ENCODE measurements at places on chromosomes 5 and 9.
A peak's percentile ranks its signal among the peaks of the same experiment; 100 is the strongest.

DNA sequence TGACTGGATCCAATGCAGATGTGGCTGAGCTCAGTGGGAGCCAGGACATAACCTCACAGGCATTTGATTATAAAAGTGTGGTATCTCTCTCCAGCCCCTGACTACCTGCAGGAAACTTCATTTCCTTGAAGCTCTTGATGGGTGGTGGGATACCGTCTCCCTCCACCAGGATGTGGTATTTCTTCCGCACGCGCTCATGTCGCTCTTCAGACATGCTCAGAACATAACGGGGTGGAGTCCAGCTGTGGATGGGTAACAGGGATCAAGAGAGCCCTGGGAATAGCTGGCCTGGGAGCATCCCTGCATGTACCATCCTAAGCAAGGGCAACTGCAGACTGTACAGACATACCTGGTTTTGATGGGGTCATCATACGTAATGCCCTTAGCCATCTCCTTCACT, 1.2 kb downstream of the DDX41 start:
- DNase-seq: no peak

- DNase-seq: peak; percentile 18
Observed at GRCh38 chr5:75335952-75336614, 937 bp upstream of the HMGCR start.

GRCh38 chr9:91379426-91379825, 17.7 kb upstream of the AUH start:
- DNase-seq: no peak

DNA sequence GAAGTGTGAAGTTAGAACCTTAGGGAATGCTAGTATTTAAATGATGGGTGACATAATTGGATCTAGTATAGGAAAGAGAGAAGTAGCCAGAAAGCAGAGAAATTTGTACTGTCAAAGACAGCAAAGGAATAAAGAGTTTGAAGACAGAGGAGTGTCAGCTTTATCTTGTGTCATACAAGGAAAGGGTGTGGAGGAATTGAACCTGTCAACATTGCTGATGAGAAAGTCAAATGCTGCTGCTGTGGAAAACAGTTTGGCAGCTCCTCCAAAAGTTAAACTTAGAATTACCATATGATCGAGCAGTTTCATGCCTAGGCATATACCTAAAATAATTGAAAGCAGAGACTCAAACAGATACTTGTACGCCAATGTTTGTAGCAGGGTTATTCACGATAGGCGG, 63.7 kb downstream of the DENND4C start:
- no peak for DNase-seq

GRCh38 chr5:146079695-146080373, 25.5 kb downstream of the PLAC8L1 start:
- DNase-seq: no peak

GRCh38 chr5:57298295-57298984, 124.6 kb downstream of the GPBP1 start:
- peak; percentile 65 for DNase-seq

- DNase-seq: no peak
Observed at GRCh38 chr5:76470976-76471375, 67.9 kb downstream of the IQGAP2 start.

GRCh38 chr9:121599872-121600585, 51.4 kb upstream of the DAB2IP start:
- no peak for DNase-seq

GRCh38 chr9:94655739-94656138, 16.4 kb upstream of the FBP1 start:
- DNase-seq: no peak

GRCh38 chr9:37455884-37456647, 9.2 kb downstream of the ZBTB5 start:
- DNase-seq: no peak

Measured in K562 (cell line).